ENCODE measurements at places on chromosomes 7 and 10.
A peak's percentile ranks its signal among the peaks of the same experiment; 100 is the strongest.

GRCh38 chr7:140773104-140773503 is 76.6 kb downstream of the NDUFB2 start:
- DNase-seq: no peak

GRCh38 chr10:34213805-34214197 is 601.3 kb downstream of the PARD3 start:
- no peak for DNase-seq

- no peak for DNase-seq
These were observed 34.3 kb downstream of the TET1 start for GRCh38 chr10:68594405-68594804.

DNA sequence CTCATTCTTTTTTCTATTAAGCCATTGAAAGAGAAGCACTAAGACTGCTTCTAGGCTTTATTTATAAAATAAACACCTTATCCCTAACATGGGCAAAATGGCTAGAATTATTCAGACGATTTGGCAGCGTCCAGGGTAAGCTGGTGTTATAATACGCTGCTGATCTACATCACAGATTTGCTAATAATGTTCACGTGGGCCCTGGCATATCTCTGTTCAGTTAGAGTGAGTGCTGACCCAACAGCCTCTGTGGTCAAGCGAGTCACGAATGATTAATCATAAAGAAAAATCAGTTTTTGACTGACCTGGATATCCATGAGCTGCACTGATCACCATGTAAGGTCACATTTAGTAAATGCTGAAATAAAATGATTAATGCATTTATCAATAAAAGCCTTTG is 28.4 kb upstream of the CBLL1 start:
- peak; percentile 4 for DNase-seq

DNA sequence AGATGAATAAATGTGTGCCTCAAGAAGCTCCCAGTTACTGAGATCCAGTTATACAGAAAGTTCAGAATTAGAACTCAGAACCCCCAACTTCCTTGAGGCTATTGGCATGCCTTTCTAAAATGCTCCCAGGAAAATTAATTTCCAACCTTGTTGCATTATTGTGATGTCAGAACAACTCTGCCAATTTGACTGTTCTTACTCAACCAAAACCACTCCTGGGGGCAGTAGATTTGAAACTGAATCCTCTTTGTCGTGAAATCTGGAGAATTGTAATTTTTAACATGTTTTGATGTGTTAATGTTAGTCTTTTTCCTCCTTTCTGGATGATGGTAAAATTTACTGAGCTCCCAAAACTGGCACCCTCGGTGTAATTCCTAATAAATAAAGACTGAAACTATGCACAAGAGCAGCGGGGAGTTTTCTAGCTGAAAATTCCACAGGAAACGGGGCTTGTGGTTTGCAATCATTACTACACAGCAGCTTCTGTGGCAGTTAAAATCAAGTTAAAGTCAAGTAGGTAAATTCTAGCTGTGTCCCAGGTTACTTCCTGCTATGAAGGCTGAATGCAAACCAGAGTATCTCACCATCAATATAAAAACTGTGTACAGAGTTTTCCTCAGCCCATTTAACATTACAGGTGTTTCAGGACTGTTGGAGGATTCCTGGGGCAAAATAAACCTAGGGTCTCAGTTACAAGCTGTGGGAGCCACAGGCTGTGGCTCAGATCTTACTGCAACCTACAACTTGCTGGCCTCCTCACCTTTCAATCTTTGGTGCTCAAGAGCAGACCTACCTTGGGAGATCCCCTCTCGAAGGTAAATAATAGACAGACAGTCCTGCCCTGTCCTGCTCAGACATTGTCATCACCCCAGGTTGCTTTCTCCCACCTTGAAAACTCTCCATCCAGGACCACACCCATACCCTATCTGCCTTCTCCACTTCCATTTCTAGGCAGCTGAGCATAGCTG is 156.3 kb upstream of the KMT2E start:
- peak; percentile 39 for DNase-seq

GRCh38 chr10:75231672-75232581 is 3.8 kb downstream of the COMTD1 start:
- no peak for DNase-seq

- DNase-seq: no peak
These were observed 82.9 kb downstream of the CFTR start for GRCh38 chr7:117562759-117563158.

GRCh38 chr7:1818575-1819258 is 148.6 kb downstream of the ELFN1 start:
- no peak for DNase-seq

GRCh38 chr10:11713963-11714362 is 28.2 kb upstream of the ECHDC3 start:
- DNase-seq: no peak

Data from suppressor macrophage treated with lipopolysaccharide for 1 hour (primary cell).